Stimulated activated CD8-positive, alpha-beta memory T cell treated with anti-CD3 and anti-CD28 coated beads, Interleukin-15, amount 100 ng/mL, for 48 hours (primary cell): ENCODE measurements at places on chromosomes 11 and 22.
A peak's percentile ranks its signal among the peaks of the same experiment; 100 is the strongest.

DNA sequence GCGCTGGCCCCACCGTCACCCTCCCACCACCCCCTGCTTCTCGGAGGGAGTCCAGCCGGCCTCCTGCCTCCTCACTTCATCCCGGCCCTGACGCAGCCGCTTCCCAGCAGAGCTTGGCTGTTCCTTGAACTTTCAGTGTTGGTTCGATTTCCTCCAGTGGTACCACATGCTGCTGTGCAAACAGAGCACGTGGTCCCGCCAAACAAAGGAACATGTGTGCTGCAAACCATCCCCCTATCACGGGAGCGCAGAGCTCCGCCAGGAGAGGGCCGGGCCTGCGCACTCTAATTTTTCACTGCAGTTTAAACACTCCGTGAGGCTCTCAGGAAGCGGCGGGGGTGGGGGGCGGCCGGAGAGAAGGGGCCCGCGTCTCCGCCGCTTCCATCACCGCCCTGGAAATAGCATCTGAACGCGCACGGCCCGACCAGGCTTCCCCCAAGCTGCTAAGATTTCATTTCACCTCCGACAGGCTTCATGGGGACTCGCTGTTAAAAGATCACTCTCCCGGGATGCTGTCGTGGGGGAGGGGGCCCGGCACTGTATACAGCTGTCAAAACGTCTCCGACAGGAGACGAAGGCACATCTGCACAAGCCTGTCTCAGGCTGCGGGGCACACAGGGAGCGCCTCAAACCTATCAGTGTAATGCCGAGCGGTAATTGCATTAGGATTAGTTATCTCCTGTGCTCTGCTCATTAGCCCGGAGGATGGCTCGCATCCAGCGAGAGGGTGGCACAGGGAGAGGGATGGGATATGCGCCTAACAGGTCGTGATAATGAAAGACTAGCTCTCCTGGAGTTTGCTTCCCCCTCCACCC lies 269.9 kb upstream of the SORL1-AS1 start:
- no peak for DNase-seq

DNA sequence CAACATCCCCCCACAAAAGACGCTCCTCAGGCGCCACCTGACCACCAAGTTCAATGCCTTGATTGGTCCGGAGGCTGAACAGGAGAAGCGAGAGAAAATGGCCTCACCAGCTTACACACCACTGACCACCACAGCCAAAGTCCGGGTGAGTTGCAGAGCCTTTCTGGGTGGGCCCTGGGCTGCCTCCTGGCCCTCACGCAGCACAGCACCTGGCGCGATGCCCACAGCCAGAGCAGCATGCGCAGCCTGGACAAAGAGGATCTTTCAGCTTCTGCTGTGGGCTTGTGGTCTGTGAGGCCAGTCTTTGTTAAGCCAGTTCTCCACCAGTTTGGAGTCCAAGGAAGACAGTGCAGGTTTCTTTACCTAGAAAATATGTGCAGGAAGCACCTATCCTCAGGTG lies 21.6 kb downstream of the CYB5R2 start:
- DNase-seq, result no peak

GRCh38 chr11:35602160-35602793 lies 16.0 kb upstream of the FJX1 start:
- DNase-seq, result no peak

DNA sequence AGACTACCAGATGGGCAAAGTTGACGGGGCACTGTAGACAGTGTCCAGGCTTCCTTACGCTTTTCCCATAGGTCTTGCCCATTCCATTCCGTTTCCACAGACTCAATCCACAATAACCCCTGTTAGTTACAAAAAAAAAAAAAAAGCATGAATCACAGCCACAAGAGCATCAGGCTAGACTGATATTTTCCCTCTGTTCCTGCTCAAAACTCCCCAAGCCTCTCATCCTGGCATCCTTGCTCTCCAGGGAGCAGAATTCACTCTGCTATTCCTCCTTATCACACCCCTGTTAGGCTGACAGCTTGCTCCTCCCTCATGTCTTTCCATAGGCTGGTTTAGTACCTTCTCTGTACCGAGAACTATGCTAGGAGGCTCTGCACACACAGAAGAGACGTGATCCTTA lies 42.2 kb downstream of the TMEM123 start:
- no peak for DNase-seq

GRCh38 chr11:75815345-75816168 lies 547 bp downstream of the UVRAG start:
- peak; percentile 7 for DNase-seq

GRCh38 chr11:42253156-42253555 lies 793.7 kb upstream of the LRRC4C start:
- no peak for DNase-seq

GRCh38 chr11:105244160-105244825 lies 104.7 kb upstream of the CARD18 start:
- no peak for DNase-seq

- no peak for DNase-seq
Measured at GRCh38 chr11:134120921-134121526, 52.2 kb downstream of the JAM3 start.

- no peak for DNase-seq
Measured at GRCh38 chr11:120208777-120209176, 2.1 kb upstream of the OAF start.

DNA sequence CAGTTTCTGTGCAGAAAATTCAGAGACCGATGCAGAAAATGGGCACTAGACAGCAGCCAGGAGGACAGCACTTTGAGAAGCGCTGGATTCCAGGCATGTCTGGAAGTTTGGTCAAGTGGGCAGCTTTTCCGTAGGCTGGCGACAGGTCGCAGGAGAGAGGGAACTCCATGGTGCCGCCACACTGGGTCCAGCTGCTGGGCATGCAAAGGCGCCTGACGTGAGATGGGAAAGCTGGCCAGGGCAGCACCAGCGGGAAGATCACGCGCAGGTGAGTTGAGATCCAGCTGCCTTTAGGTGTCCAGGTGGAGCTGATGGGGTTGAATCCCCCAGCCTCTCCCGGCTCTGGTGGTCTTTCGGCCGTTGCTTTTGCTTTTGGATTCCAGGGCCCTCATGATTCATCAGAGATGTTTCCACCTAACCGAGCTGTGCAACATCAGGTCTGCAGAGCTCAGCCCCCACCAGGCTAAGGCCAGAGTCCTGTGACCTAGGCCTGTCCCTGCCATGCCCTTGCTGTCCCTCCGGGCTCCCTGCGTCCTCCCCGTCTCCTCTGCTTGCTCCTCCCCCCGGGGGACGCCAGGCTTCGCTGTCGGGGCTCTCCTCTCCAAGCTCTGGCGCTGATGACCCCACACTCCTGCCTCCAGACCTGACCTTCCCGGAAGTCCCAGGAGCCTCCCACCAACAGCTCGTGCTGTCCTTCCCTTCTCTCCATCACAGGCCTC lies 1001.7 kb downstream of the BRD1 start:
- no peak for DNase-seq

DNA sequence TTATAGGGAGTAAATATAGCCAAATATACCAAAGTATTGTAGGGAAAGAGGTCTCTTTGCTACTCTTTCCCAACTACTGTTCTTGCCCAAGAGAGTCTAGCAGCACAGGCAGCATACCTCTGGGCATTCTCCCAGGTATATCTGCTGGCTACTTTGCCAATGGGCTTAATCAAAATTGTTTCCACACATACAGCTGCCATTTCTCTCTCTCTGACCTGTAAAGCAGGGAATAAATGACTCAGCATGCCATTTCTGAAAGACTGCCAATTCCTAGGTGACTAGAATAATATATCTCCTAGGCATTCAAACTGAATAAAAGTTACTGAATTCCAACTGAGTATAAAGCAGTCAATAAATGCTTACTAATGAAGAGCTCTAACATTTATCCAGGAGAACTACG lies 44.6 kb downstream of the RDX start:
- DNase-seq, result no peak
